ENCODE measurements at places on chromosomes 7 and 10.

GRCh38 chr7:22406715-22407114 lies 49.8 kb upstream of the RAPGEF5 start:
- no peak for DNase-seq

- DNase-seq: no peak
Measured at GRCh38 chr10:118045837-118046394, 825 bp downstream of the RAB11FIP2 start.

DNA sequence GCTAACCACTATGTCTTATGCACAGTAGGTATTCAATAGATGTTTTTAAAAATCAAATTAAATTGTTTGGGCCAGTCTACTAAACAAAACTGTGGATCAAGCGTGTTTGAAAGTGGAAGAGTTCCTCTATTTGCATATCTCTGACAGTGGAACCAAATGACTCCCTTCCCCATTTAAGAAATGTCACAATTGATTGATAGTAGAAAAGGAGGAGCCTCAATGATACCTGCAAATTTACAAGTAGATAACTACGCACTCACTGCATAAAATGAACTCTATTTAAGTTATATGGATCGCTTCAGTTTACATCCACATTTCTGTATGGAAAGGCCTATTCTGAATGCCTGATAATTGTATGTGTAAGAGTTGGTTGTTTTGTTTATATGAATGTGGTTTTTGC lies 163.3 kb upstream of the MTPN start:
- no peak for DNase-seq

GRCh38 chr10:126199221-126199998 lies 188.9 kb downstream of the ADAM12 start:
- no peak for DNase-seq

DNA sequence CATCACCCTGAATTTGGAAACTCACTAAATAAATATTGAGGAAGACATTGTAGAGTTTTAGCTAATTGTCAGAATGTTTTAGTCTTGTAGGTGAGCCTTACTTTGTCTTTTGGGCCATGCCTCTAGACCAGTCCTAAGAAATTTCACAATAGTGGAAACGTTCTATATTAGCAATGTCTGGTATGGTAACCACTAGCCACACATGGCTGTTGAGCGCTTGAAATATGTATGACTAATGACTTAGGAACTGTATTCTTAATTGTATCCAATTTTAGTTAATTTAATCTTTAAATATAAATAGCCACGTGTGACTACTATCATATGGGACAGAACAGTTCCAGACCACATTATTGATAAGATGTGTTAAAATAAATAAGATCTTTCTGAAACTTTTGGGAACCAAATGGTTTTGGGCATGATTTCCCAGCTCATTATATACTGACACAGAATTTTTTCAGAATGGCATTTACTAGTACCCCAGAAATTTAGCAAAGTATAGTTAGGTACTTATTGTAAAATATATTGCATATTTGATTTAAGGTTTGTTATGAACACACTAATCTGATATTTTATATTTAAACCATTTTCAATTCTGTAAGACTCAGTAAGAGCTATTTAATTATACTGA lies 95.0 kb downstream of the VPS50 start:
- DNase-seq: no peak

DNA sequence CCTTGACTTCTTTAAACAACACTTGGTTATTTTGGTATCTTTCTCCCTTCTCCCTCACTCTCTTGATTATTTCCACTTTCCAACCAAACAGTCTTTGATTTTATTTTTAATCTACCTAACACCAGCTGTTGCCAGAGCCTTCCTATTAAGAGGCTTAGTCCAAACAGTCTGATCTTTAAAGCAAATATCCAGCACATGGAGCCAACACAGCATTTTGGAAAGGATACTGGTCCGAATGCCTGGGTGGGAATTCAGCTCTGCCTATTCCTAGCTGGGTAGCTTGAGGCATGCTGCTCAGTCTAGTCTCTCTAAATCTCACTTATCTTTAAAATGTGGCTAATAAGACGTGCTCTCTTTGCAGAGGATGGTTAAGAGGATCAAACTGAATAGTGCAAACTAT lies 129.3 kb downstream of the NRCAM start:
- DNase-seq: no peak

DNA sequence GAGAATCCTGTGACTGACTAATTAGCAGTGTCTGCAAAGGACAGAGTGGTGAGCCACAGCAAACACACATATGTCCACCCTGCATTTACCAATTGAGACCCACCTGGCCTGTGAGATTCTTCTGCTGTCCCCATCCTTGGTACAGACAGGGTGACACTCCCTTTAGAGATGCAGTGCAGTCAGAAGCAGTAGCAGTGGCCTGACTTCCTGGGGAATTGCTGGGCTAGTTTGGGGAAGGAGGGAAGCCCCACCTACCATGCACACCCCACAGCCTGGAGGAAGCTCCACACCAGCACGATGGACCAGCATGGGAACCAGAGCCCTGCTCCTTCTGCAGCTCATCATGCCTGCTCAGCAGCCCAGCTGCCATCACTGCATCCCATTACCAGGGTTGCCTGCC lies 924.9 kb upstream of the ZNF722 start:
- peak; percentile 28 for DNase-seq

GRCh38 chr10:85594239-85594638 lies 772.4 kb downstream of the GRID1 start:
- DNase-seq: no peak

DNA sequence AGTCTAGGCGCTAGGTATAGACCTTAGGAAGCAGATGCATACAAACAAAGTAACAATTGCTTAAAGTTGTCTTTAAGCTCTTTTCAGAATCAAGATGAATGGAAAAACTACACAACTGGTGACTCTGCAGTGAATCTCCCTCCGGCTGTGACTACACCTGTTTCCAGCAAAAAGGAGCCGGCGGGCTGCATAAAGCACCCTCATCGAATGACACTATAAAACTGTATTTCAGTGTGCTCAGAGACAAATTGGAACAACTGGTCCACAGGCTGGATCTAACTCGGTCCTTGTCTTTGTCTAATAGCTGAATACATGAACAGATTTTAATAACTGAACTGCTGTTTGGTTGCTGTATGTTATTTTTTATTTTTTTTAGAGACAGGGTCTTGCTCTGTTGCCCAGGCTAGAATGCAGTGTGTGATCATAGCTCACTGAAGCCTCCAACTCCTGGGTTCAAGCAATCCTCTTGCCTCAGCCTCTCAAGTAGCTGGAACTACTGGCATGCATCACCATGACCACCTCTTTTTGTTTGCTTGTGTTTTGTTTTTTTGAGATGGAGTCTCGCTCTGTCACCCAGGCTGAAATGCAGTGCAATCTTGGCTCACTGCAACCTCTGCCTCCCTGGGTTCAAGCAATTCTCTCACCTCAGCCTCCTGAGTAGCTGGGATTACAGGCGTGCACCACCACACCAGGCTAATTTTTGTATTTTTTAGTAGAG lies 64.2 kb upstream of the SVIL start:
- DNase-seq: no peak

Measured in ecto neural progenitor cell (in vitro differentiated cells).